ENCODE measurements at places on chromosomes 3 and 15.

DNA sequence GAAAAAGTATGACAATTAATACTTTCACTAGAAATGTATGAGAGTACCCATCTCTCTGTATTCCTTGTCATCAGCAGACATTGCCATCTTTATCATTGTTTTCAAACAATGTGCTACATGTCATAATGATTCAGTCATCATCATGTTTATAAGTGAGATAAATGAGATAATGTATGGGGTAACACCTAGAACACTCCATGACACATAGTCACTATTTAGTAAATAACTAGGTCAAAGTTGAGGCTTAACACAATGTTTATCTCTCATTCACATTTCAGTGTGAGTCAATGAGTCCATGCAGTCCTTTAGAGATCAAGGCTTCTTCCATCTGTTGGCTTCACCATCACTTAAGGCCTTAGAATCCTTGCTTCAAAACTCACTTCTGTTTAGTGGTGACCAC is 70.0 kb downstream of the NLGN1 start:
- no peak for DNase-seq

DNA sequence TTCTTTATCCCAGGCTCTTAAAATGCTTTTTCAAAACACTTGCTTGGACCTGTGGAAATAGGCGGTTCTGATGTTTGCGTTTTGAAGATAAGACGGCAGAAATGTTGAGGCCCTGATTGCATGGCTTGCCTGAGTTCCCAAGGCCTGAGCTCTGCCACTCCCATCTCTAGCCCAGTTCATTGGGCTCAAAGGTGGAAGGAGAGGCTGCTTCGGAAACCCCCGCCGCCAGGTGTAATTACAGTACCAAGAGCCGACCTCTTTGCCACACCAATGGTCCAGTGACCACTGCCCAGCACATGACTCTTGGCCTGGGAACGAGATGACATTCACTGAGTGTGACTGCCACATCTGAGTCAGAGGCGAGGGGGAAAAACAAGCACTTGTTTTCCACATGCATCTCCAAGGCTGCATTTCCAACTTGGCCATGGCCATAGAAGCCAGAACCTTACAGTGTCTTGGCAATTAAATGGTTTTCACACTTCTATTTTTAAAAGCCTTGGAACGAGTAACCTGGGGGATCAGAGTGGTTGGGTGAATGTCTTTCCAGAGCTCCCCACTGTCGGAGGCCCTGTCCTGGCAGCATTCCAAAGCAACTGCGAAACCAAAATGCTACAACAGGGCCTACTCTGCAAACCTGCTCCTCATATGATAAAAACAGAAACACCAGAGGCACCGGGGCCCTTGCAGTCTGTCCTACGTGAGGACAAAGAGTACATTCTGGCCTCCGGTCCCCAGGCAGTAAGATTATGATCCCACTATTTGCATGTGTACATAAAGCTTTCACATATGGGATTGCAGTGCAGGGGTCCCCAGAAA is 63.8 kb upstream of the CGNL1 start:
- no peak for DNase-seq

- DNase-seq: no peak
Measured at GRCh38 chr15:35308802-35309201, 223.7 kb upstream of the NANOGP8 start.

- no peak for DNase-seq
Measured at GRCh38 chr3:195916291-195916690, 7.9 kb upstream of the TNK2 start.

GRCh38 chr15:39874890-39875549 is 45.0 kb downstream of the GPR176 start:
- no peak for DNase-seq

- DNase-seq: peak; percentile 48
Measured at GRCh38 chr15:63971427-63971805, 74.9 kb downstream of the DAPK2 start.

DNA sequence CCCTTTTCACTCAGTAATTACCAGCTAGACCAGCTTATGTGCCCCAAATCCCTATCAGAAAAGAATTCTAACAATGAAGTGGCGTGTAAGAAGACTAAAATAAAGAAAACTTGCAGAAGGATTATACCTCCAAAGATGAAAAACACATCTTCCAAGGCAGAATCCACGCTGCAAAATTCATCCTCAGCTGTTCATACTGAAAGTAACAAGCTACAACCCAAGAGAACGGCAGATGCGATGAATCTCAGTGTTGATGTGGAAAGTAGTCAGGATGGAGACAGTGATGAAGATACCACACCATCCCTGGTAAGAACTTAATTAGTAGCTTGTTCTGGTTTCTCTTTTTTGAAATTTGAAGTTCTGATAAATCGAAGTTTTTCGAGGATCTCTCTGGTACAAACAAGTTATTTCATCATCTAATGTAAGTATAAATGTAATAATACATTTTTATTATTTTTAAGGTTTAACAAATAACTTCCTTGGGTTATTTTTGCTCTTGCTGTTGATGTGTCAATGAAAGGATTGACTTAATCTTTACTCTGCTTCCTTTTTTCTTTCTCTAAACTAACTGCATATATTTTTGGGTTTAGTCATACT is 1.4 kb downstream of the WDR76 start:
- DNase-seq: peak; percentile 19

GRCh38 chr3:187125319-187126031 is 13.8 kb downstream of the RPL39L start:
- no peak for DNase-seq

- no peak for DNase-seq
Measured at GRCh38 chr3:171526869-171527268, 66.7 kb upstream of the TNIK start.
